Stimulated activated CD8-positive, alpha-beta memory T cell treated with anti-CD3 and anti-CD28 coated beads, Interleukin-2, amount 100 ng/mL, for 1 hour (primary cell): ENCODE measurements at places on chromosomes 7 and 10.

GRCh38 chr10:75461672-75462649 is 30.5 kb downstream of the LRMDA start:
- no peak for DNase-seq

DNA sequence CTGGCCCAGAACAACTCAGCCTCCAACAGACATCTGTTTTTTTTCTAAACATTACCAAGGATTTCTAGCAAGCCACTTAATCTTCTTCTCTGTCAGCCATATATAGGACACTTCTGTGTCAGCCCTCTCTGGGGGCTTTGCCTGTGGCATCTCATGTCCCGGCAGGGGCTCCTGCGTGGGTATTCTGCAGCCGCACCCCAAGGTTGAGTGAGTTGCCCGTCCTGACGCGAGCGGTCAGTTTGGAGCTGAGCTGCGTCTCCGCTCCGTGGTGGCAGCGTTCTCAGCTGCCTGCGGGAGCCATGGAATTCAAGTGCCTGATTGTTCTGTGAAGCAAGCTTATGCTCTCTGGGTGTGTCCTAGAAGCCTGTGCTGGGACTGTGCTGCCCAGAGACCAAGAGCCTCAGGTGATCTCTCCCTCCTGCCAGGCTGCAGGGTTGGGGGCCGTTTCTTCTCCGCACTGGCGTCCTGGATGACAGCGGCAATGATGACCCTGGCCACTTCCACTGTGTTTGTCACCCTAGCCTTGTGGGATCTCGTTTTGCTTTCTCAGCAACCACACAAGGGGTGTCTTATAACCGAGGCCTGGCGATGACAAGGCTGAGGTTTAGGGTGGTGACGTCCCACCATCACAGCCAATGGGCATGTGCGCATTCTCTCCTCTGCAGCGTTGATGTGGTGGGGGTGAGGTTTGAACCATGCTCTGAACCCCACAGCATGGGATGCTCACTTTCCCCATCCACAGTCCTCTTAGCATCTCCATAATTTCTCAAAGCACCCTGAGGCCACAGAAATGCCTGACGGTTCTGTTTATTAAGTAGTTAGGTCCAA is 612.6 kb upstream of the FOXK1 start:
- no peak for DNase-seq

DNA sequence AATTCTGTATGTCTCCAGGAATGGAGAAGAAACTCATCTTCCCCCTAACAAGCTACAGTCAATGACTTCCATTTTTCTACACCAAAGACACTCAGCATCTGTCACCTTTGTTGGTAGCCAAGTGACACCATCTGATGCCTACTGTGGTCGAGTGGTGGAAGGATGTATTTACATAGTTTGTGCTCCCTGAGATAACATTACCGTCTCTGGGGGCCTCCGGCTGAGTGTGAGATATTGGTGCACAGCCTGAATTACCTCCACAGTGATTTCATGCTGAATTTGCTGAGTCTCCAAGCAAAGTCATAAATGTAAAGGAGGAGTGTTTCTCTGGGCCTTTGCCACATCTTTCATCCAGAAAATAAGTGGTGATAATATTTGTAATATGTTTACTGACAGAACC is 114.0 kb downstream of the GRID1 start:
- no peak for DNase-seq

DNA sequence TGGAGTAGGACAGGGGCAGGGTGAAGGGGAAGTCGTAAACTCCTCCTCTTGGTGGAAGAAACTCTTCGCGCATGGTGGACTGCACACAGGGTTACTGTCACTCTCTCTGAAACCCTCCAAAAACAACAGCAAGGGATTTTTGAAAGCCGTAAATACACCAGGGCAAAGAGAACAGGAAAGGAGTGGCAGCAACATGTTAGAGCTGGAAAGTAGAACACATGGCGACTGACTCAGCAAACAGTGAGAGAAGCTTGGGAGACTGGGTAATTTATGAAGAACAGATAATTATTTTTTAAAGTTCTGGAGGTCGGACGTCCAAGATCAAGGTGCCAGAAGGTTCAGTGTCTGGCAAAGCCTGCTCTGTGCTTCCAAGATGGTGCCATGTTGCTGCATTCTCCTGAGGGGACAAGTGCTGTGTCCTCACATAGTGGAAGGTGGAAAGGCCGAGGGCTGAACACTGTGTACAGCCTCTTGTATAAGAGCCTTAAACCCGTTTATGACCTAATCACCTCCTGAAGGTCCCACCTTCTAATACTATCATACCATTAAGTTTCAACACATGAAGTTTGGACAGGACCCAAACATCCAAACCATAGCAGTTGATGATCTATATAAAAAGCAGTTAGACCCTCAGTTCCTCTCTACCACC is 22.5 kb upstream of the C10orf53 start:
- no peak for DNase-seq
